ENCODE measurements at places on chromosomes 6 and 20. TPM values are rescaled to one million over a fixed set of nuclear protein-coding genes. Genes with fewer than 3 reads are reported as not detected.

The ABHD12 gene
- 24.9 TPM for total RNA-seq

The NKAPL gene
- total RNA-seq: 0.62 TPM

The PDYN gene
- not detected for total RNA-seq

The NOTCH4 gene
- total RNA-seq: 10.6 TPM

The ULBP3 gene
- 1.8 TPM for total RNA-seq

The DSP gene
- 167 TPM for total RNA-seq

DNA sequence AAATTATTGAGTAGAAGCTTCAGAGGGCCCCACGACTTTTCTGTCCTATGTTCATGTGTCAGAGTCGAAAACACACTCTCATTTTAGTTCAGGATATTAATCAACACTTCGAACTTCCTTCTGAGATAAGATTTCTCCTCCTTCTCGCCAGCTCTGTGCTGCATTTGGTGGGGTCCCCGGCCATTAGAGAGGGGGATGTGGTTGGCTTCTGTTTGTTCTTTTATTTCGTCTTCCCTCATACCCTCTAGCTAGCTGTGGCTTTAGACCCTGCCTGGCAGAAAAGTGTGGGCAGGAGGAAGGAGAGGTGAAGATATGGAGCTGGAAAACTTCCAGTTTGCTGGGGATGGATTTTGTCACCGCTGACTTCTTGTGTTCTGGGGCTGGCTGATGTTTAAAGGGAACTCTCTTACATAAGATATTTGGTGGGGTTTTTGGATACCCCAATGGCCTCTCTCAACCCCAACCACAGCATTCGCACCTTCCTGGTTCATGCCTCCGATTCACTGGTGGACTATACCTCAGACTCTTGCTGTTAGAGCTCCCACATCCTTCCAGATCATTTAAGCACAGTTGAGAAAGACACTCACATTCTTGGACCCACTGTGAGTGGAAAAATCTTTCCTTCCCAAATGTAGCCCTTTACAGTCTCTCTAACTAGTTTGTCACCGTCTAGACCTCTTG is 30.7 kb upstream of the TMX4 start:
- no peak for DNase-seq

- DNase-seq: no peak
These were observed 739.3 kb downstream of the COL12A1 start for GRCh38 chr6:74466572-74466971.

GRCh38 chr6:3336859-3337515 is 78.2 kb downstream of the PSMG4 start:
- no peak for DNase-seq

DNA sequence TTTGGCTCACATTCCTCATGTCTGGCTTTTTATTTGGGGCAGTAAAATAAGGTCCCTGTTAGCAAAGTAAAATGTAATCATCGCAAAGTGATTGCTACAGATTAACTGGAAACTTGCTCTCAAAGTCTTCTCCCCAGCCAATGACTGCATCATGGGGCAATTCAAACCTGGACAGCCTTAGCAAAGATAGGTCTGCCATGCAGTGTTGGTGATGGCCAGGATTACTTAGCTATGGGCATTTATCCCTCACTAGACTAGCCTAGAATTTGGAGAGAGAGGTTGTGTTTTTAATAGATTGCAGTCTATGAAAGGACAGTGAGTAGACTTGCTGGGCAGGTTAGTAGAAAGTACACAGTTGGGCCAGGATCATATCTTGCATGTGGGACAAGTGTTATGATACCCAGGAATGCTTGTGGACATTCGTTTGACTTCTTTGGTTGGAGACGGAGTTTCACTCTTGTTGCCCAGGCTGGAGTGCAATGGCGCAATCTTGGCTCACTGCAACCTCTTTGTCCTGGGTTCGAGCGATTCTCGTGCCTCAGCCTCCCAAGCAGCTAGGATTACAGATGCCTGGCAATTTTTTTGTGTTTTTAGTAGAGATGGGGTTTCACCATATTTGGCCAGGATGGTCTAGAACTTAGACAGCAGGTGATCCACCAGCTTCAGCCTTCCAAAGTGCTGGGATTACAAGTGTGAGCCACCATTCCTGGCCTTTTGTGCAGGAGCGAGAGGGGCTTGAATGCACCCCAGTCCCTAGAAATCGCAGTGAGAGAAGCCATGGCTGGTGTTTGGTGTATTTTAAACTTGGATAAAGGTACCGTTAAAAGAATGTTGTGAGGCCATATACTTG is 3.4 kb downstream of the RPS12 start:
- DNase-seq: no peak

- no peak for DNase-seq
These were observed 37.9 kb upstream of the MRGBP start for GRCh38 chr20:62758226-62758912.

DNA sequence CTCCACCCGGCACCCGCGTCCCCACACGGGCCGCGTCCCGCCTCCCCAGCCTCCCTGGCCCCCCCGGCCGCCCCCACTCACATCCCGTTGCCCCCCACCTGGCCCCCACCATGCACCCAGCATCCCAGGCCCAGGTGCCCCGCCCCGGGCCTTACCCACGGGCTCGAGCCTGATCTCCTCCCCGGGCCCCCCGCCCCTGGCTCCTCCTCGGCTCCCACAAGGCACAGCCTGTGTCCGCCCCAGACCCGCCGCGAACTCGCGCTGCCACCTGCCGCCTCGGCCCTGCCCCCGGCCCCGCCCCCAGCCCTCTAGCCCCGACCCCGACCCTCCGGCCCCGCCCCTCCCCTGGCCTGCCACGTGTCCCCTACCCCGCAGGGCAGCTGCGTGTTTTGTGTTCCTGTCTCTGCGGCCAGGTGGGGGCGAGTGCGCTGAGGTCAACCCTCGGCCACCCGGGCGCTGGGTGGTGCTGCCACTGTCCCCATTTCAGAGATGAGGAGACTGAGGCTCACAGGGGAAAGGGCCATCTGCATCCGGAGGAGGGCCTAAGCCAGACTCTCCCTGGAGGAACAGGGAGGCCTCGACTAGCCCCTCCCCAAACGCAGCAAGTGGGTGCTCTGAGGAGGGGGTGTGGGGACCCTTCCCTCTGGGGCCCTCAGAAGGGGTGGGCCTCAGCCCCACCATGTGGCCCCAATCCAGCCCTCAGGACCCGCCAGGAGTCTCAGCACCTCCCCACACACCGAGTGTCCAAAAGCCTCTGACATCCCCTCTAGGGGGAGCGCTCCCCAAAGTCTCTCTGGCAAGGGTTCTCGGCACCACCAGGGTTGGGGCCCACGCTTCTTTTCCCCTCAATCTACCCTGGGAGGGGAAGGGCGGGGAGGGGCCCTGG is 99.8 kb downstream of the TAF4 start:
- no peak for DNase-seq

DNA sequence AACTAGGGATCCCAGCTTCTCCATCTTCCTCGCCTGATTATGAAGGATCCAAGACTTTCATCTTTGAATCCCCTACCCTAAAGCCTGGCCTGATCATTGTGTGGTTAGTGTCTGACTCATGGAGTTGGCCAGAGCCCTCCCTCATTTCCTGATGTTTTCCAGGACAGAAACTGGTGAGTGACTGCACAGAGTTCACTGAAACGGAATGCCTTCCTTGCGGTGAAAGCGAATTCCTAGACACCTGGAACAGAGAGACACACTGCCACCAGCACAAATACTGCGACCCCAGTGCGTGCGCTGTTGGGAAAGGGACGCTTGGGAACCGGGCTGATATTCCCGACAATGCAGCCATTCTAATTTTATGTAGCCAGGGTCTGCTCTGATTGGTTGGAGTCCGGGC is 4.0 kb downstream of the CD40 start:
- no peak for DNase-seq

- peak; percentile 90 for DNase-seq
These were observed 83.5 kb downstream of the ZMYND8 start for GRCh38 chr20:47272893-47273590.

DNA sequence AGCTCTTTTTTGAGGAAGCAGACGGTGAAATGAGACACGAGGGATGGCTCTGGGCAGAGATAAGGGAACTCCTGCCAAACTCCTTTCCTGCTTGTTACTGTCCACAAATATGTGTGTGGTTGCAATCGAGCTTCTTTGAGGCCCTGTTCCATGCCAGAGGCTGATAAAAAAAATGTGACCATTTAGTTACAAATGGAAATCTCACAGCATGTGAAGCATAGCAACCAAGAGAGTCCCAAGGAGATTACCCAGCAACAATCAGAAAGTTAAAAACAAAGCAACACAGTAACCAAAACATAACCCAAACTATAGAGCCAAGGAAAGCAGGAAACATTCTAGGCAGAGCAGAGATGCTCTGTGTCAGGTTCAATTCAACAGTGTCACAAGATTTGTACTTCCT is 35.4 kb upstream of the HMGN3 start:
- peak; percentile 35 for DNase-seq

DNA sequence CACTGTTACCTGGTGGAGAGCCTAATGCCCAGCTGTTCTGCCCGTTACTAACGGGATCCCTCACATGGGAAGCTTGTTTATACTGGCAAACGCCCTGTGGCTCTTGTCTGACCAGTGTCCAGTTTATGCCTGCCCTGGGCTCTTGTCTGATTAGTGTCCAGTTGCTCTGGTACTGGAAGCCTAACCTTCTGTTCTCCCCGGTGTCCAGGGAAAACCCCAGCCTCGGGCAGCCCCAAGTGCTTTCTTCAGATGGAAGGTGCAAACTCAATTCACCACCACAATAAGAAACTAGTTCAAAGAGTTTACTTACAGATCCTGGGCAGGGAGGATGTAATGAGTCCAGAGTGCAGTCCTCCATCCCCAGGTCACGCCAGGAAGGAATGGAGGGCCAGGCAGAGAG is 148.4 kb downstream of the TBXT start:
- DNase-seq: no peak

GRCh38 chr6:21163110-21163837 is 430.3 kb upstream of the SOX4 start:
- no peak for DNase-seq
